ENCODE measurements at places on chromosomes 7 and 10. TPM values are rescaled to one million over a fixed set of nuclear protein-coding genes. Genes with fewer than 3 reads are reported as not detected.

- DNase-seq = no peak
- peaks cover 48% of the 10 kb centered on the region for H3K4me1 ChIP-seq
- H3K36me3 ChIP-seq = peaks cover 15% of the 10 kb centered on the region
- no peak overlapping the region for H3K4me3 ChIP-seq
- H3K27me3 ChIP-seq = no peaks in the 10 kb centered on the region
Measured at GRCh38 chr10:77493851-77494261, 143.8 kb downstream of the KCNMA1 start.

DNA sequence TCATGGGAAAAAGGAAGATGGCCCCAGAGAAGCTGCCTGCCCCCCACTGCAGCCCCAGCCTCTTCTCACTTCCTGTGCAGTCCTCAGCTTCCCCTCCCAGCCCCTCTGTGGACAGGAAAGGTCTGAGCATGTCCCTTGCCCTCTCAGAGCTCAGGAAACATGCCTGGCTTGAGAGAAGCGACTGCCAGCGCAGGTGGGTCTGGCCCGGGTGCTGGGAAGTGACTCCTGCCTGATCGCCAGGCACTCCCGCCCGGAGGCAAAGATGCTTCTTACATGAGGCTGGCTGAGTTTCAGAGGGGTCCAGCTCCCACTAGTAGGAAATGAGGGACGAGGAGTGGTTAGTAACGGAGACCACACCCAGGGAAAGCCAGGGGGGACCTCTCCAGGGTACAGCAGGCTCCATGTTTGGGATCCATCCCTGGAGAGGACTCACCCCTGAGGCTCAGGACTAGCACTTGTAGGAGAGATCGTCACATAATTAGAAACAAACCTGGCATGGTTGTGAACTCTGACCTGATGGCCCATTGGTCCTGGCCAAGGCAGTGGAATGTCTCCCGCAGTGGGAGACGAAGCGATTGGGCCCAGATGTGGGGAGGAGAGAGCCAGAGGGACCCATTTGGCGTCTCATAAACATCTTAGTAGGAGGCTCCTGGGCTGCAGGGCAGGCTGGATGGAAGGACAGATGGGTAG, 12.3 kb downstream of the ELN start:
- no peak overlapping the region for H3K27ac ChIP-seq
- no peak overlapping the region for H3K4me3 ChIP-seq
- H3K27me3 ChIP-seq = 0 out of 2 replicates have a peak, but pooled peaks cover 1% of the 10 kb centered on the region

DNA sequence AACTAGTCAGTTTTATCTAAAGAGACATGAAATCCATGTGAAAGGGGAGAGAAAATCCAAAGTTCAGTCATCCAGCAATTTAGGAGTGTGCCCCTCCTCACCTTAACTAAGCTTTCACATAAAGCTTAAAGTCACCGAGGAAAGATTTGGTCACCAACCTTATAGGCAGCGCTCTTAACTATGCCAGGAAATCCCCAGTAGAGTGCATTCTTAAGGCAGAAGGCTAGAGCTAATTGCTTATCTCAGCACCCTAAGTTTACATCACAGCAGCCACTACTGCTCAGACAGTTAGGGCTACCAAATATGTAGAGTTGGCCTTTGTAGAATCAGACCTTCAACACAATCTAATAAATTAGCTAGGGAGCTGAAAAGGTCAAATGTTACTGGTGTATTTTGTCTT, 47.9 kb downstream of the MTPN start:
- no peak overlapping the region for H3K4me3 ChIP-seq
- no peak for DNase-seq

EPHA1 gene
- not detected for total RNA-seq

IDI2 gene
- total RNA-seq = not detected

ZNF479 gene
- total RNA-seq = not detected

PHYHIPL gene
- not detected for total RNA-seq

TDRD1 gene
- total RNA-seq = not detected

LRRC17 gene
- total RNA-seq = 48.1 TPM

LRRD1 gene
- total RNA-seq = not detected
